ENCODE measurements at places on chromosomes 13 and 19.

DNA sequence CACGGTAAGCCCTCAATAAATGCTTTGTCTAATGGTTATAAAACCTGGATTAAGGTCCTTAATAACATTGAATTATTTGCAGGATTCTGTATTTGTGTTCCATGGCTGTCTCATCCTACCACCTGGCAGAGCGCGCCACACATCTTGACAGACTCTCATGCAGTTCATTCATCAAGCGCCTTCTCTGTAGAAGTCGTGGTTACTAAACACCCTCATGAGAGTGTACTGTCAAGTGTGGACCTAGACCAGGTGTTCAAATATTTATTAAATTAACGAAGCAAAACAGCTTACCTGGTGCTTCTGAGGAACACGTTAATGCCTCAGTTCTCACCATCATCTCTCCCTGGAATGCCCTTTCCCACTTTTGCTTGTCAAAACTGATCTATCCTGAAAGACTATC, 13.1 kb upstream of the FBXL3 start:
- no peak for DNase-seq
- peaks cover 9% of the 10 kb centered on the region for H3K4me1 ChIP-seq
- H3K27ac ChIP-seq: no peak overlapping the region
- H3K4me3 ChIP-seq: no peak overlapping the region

DNA sequence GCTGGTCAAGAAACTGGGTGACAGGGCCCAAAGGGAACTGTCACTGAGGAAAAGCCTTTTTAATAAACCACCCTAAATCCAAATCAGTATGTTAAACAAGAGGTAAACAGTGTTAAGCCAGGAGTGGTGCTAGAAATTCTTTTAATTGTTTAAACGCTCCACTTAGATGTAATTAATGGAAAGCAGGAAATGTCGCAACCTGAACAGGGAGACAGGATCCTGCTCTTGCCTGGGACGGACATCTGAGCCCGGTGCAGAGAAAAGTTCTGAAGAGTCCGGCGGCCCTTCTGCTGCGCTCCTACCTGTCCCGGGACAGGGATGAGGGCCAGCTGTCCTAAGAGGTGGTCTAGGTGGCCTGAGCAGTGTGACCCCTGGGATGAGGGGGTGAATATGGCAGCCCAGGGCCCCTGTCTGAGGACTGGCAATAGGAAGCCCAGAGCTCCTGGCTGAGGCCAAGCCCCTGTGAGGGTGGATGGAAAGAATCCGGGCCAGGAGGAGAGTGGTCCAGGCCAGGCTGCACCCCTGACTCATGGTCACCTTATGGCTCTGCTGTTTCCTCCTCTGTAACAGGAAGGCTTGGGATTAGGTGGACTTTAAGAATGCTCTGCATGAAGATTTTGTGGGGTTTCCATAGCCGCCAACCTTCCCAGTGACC, 112.8 kb upstream of the GJB6 start:
- no peaks in the 10 kb centered on the region for H3K36me3 ChIP-seq
- H3K27ac ChIP-seq: no peak overlapping the region
- H3K4me1 ChIP-seq: no peaks in the 10 kb centered on the region
- H3K4me3 ChIP-seq: no peak overlapping the region
- no peak for DNase-seq
- no peaks in the 10 kb centered on the region for H3K27me3 ChIP-seq

- H3K4me3 ChIP-seq: no peak overlapping the region
- peak overlapping the region; percentile 21 for H3K27ac ChIP-seq
- H3K4me1 ChIP-seq: peaks cover 22% of the 10 kb centered on the region
- peaks cover 3% of the 10 kb centered on the region for H3K27me3 ChIP-seq
- DNase-seq: peak; percentile 71
Measured at GRCh38 chr19:34662919-34663318, 14.0 kb downstream of the SCGB2B2 start.

- peaks cover 8% of the 10 kb centered on the region for H3K4me1 ChIP-seq
- no peaks in the 10 kb centered on the region for H3K27me3 ChIP-seq
- peak overlapping the region; percentile 14 for H3K27ac ChIP-seq
- no peak for DNase-seq
Measured at GRCh38 chr19:42497492-42498168, 30.7 kb downstream of the CEACAM1 start.

GRCh38 chr19:52296400-52296772, 583 bp upstream of the ZNF480 start:
- peak overlapping the region; percentile 68 for H3K4me3 ChIP-seq
- H3K27ac ChIP-seq: peak overlapping the region; percentile 25
- no peaks in the 10 kb centered on the region for H3K27me3 ChIP-seq
- H3K4me1 ChIP-seq: peaks cover 18% of the 10 kb centered on the region
- H3K36me3 ChIP-seq: peaks cover 73% of the 10 kb centered on the region

GRCh38 chr13:44191504-44192171, 182.0 kb upstream of the SERP2 start:
- peaks cover 17% of the 10 kb centered on the region for H3K27me3 ChIP-seq
- peak overlapping the region; percentile 21 for H3K27ac ChIP-seq
- H3K4me1 ChIP-seq: peaks cover 30% of the 10 kb centered on the region
- peak overlapping the region; percentile 10 for H3K4me3 ChIP-seq
- DNase-seq: peak; percentile 63

DNA sequence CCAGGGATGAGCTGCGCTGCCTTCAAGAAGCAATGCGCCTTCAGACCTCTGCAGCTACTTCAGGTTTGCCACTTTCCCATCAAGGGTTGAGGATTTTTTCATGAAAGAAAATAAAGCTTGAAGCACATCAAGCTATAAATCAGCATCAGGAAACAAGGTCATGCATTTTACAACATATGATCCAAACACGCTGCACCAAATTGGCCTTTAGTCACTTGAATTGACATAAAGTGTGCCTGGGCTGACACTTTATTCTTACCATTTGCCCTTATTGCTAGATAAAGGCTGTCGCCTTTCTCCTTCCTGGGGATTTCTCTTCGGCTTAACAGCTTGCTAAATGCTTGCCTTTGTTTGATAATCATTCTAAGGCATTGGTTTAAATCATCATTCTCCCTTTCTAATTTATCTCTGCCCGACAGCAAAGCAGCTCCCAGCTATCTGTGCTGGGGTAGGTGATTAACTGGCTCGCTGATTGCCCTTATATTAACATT, 87.7 kb downstream of the LHFPL6 start:
- peaks cover 9% of the 10 kb centered on the region for H3K27me3 ChIP-seq
- no peaks in the 10 kb centered on the region for H3K36me3 ChIP-seq
- H3K27ac ChIP-seq: no peak overlapping the region
- no peak for DNase-seq
- H3K4me3 ChIP-seq: no peak overlapping the region

DNA sequence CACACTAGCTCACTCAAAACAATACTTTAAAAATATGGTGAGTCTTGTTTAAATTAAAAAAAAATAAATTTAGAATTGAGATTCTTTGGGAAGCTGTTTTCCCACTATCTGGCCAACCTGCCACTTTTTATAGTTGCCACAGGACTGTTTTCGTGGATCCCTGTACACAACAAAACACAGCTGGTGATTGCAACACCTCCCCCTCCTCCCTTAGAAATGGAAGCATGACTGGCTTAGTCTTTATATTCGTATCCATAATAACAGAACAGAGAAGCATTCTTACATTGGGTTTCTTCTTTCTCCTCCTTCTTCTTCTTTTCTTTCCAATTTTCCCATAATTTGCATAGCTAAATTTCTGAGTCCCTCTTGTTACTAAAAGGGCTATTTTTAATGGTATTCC, 79.5 kb upstream of the GJB6 start:
- H3K27ac ChIP-seq: no peak overlapping the region
- H3K4me3 ChIP-seq: no peak overlapping the region
- no peaks in the 10 kb centered on the region for H3K4me1 ChIP-seq

DNA sequence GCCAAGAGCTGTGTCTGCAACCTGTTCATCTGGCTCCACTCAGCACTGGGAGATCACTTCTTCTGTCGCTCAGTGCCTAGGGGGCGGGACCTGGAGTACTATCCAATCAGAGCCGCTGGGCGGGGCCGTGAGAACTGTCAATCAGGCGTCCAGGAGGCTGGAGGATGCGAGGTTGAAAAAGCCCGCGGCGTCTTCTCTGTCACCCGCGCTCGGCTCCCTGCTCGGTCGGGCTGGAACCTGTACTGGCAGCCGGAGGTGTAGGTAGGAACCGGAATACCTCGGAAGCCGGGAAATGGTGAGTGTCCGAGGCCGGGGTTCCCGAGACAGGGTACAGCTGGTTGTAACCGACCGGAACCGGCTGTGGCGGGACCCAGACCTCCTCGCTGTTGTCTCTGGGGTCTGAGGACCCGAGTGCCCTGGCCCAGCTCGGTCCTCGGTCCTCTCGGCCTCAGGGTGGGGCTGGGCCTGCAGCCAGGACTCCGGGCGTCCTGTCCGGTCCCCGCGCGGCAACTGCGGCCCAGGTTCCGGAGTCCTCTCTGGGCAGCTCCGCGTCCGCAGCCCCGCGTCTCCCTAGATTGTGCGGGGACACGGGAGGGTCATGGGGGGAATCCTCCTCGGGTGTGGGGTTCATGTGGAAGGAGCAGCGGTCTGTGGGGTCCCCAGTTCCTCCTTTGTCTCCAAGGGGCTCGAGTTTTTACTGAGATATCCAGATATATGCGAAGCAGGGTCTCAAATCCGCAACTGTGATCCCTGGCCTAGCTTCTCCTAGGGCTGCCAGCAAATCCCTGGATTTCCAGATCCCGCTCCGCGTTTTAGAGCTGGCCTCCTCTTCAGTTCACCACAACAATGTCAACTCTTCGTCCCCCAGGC, 42.6 kb downstream of the ZNF627 start:
- H3K4me3 ChIP-seq: peak overlapping the region; percentile 76
- no peaks in the 10 kb centered on the region for H3K36me3 ChIP-seq
- H3K27ac ChIP-seq: no peak overlapping the region
- no peaks in the 10 kb centered on the region for H3K4me1 ChIP-seq
- H3K27me3 ChIP-seq: peaks cover 10% of the 10 kb centered on the region
- DNase-seq: peak; percentile 98

DNA sequence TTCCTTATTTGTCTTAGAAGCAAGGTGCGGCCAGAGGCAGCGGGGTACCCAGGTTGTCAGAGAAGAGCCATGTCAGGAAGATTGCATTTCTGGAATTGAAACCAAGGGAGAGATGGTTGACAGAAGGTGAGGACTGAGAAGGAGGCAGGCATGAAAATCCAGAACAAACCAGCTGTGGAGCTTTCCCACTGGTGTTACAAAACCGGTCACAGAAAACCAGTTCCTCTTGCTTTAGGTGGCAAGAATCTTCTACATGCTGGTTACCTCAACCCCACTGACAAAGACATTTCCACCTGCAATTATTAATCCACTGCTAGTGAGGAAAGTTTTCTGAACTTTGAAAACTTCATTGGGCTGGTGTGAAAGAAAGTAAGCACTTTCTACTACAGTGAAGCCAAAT, 64.0 kb upstream of the MED4 start:
- H3K4me3 ChIP-seq: no peak overlapping the region
- no peaks in the 10 kb centered on the region for H3K36me3 ChIP-seq
- DNase-seq: no peak
- H3K4me1 ChIP-seq: peaks cover 75% of the 10 kb centered on the region

Measured in activated CD4-positive, alpha-beta T cell treated with anti-CD3 and anti-CD28 coated beads for 36 hours (primary cell).